ENCODE measurements at places on chromosomes 7 and 10. TPM values are rescaled to one million over a fixed set of nuclear protein-coding genes. Genes with fewer than 3 reads are reported as not detected.

The GIMAP7 gene
- total RNA-seq, result 18.1 TPM

The GPR26 gene
- total RNA-seq, result not detected

DNA sequence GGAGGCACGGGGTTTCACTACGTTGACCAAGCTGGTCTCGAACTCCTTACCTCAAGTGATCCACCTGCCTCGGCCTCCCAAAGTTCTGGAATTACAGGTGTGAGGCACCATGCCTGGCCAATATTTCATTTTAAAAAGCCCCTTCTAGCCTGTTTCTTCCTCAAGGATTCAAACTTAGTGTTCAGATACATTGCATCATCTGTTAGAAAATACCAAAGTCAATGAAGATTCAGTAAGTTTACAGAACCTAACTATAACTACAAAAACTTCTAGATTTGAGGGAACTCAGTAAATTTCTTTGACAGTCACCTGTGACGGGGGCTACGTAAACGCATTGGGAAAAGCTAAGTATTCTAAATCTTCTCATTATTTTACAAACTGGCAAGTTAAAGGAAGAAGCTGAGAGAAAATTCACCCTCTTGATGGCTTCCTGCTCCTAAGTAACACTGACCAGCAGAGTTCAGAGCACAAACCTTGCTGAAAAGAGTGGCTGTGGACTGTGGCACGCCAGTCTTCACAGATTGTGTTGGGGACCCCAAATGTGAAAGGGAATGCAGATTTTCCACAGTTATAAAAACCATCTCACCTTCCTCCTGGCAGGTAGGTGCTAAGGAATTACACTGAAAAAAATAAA lies 162.2 kb downstream of the PKD1L1 start:
- DNase-seq, result no peak

The RPP38 gene
- 12.6 TPM for total RNA-seq

The HNRNPA2B1 gene
- 148 TPM for total RNA-seq

- DNase-seq, result no peak
Measured at GRCh38 chr10:110220398-110220797, 13.0 kb downstream of the MXI1 start.

- DNase-seq, result no peak
Measured at GRCh38 chr10:132946-133898, 2.0 kb upstream of the ZMYND11 start.

DNA sequence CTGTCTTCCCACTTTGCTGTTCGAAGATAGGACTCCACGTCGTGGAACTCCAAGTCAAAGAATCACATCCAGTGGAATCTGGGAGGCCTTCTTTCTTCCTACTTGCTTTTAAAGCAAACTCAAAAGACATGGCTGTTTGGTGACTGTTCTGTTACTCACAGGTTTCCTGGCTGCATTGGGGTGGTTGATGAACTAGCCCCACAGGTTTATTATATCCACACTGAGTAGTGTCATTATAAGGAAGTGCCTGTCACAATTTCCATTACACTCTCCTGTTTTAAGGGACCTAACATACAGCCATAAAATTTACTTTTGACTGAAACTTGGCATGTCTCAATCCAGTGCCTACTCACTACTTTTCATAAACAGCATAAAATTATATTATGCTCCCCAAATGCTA lies 287.3 kb upstream of the SP4 start:
- no peak for DNase-seq

The TRIM74 gene
- not detected for total RNA-seq

- no peak for DNase-seq
Measured at GRCh38 chr7:117323851-117324711, 1.2 kb upstream of the WNT2 start.

- no peak for DNase-seq
Measured at GRCh38 chr7:103348452-103348851, 1.0 kb downstream of the PSMC2 start.

GRCh38 chr10:49141541-49142332 lies 7.9 kb upstream of the FAM170B start:
- DNase-seq, result no peak

- no peak for DNase-seq
Measured at GRCh38 chr10:5292196-5292735, 72.5 kb upstream of the UCN3 start.

DNA sequence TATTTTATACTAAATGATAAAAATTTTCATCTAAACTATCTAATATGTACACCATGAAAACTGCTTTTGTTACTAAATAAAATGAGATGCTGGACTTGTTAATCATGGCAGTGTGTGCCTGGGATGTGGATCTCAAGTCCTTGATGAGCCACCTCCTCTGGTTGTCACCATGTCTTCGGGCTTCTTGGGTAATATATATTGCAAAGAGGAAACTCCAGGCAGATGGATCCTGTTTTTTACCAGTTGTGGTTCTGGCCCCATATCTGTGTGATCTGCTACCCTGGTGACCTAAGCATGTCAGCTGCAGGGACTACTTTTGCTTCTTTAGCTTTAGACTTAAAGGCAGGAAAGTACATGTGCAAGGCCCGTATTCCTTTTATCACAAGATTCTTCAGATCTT lies 46.2 kb downstream of the TMEM60 start:
- DNase-seq, result no peak

The AKAP9 gene
- total RNA-seq, result 57.5 TPM

The LIPJ gene
- total RNA-seq, result not detected

- DNase-seq, result no peak
Measured at GRCh38 chr7:155287284-155287935, 10.3 kb upstream of the INSIG1 start.

- DNase-seq, result no peak
Measured at GRCh38 chr7:99449326-99449725, 10.6 kb downstream of the CPSF4 start.

DNA sequence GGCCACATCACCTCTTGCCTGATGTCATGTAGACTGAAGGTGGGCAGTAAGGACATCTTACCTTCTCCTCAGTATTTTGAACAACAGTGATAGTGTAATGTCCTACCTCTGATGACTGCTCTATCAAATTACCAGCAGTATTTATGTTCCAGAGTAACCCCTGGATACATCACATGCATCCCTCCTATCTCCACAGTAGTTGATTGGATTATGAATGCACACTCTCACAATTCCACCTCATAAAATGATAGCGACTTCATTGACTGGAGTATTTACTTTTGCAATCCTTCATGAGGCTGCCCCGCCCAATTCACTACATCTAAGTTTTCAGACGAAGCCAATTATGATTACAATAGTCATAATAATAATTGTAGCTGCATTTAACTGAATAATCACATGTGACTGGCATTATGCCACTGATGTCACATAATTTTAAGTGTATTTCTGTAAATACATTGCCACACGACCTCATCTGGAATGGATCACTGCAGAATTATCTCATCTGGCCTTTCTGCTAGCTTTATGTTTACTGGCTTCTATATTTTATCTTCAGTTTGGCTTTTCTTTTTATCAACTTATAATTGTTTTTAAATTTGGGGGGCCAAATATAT lies 268.9 kb downstream of the SLC25A13 start:
- no peak for DNase-seq

DNA sequence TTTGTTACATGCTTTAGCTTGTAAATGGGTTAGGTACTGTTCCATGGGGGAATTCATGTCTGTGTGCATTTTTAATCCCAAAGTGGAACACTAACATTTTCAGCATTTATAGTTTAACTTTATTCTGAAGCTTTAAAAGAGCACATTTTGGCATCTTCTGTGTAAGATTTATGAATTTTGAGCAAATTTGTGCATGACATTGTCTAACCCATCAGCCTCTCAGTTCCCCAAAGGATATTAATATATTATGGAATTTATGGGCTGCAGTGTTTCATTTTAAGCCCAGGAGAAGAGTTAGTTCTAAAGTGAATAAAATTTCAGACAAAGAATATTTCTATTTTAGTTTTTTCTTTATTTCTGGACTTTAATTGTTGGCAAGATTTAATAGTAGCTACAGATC lies 421.4 kb downstream of the PLXDC2 start:
- DNase-seq, result no peak

The AGR2 gene
- 4.8 TPM for total RNA-seq

- DNase-seq, result no peak
Measured at GRCh38 chr10:6518791-6519429, 61.2 kb downstream of the PRKCQ start.

The ARPC1A gene
- total RNA-seq, result 155 TPM

GRCh38 chr10:28808693-28809092 lies 131.4 kb downstream of the BAMBI start:
- DNase-seq, result no peak

GRCh38 chr10:109403551-109403950 lies 519.8 kb downstream of the XPNPEP1 start:
- no peak for DNase-seq

The ATOH7 gene
- total RNA-seq, result not detected

DNA sequence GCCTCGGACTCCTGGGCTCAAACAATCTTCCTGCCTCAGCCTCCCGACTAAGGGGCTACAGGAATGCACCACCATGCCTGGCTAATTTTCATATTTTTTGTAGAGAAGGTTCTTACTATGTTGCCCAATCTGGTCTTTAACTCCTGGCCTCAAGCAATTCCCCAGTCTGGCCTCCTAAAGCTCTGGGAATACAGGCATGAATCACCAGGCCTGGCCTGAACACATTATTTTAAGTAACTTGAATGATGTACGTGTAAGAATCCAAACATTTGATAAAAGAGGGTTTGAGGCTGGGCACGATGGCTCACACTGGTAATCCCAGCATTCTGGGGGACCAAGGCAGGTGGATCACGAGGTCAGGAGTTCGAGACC lies 13.0 kb upstream of the BAMBI start:
- no peak for DNase-seq

The BBS9 gene
- 9.0 TPM for total RNA-seq

DNA sequence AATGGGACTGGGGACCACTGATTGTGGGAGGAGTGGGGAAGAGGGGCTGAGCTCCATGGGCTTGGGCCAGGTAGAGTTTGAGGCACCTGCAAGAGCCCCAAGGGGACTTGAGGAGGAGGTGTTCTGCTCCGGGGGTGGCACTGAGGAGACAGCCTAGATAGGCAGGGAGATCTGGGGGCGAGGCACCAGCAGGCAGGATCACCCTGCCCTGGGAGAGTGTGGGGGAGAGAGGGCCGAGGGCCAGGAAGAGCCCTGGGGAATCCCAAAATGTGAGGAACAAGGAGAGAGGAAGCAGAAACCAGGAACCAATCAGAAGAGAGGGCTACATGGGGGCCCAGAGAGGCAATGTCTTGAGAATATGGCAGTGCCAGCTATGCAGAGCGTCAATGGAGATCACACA lies 34.6 kb downstream of the LEP start:
- no peak for DNase-seq

The SPDYE2 gene
- total RNA-seq, result not detected

Measured in esophagus squamous epithelium (tissue), 5 donors.